ENCODE measurements at places on chromosomes 4 and X.

DNA sequence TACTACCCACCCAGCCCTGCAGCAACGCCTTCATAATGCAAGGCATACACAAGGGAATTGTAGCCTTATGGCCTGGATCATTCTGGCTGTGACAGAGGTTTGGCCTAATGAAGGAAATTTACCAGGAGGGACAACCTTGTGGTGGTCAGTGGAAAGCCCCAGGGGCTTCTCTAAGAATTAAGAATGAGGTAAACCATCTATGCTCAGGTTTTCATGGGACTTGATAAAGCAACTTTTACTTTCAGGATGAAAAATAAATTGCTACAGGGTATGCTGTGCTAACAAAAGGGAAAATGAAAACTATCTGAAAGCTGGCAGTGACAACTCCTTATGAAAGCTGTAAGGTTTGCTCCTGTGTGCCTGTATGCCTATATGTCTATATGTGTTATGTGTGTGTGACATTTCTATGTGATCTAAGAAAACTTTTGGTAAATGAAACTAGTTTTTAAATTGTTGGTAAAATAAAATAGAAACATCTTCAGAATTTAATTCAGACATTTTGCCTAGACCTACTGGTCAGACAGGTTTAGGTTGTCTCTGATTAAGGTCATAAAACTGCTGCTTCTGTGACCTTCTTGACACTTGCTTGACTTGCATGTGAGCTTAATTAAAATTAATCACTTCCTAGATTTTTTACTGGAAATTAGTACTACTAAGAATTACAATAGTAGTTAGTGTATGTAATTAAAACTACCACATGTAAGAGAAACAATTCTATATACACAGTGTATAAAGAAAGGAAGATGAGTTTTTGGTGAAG lies 19.9 kb upstream of the TXK start:
- no peak for DNase-seq

DNA sequence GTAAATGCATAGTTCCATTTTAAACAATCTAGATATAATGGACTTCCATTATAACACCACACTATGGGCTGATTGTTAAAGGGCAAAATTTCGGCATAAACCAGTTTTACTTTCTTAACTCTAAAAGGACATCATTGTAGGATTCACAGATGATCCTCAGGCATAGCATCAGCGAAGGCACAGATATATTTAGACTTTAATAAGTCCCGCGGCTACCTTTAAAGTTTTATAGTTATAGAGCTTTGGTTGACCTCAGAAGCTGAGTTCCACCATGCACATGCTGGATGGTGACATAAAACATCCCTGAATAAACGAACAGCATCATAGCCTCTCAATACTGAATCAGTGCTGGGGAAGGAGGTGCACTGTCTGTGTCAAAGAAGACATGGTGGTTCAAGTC lies 125.0 kb upstream of the PDLIM3 start:
- no peak for DNase-seq

GRCh38 chr4:185328586-185328985 lies 67.1 kb downstream of the LRP2BP start:
- no peak for DNase-seq

GRCh38 chrX:41384051-41384705 lies 50.2 kb downstream of the DDX3X start:
- no peak for DNase-seq

DNA sequence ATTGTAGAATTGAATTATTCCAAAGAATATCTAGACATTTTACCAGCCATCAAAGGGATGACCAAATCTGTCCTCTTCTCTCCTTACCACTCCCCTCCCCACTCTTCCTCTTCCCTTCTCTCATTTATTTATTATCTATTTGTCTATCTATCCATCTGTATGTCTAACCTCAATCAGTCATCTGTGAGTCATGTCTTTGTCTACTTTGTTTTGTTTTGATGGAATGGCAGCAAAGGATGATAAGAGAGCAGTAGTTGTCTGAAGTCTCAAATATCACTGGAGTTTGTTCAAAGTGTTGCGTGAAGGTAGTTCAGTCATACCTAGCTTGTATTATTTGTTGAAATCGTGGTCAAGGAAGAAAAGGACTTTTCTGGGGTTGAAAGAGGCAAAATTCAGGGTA lies 34.7 kb upstream of the PGRMC2 start:
- DNase-seq = no peak

- no peak for DNase-seq
Measured at GRCh38 chrX:426881-427280, 40.2 kb upstream of the PPP2R3B start.
